Fibroblast of skin of right biceps (primary cell): ENCODE measurements at places on chromosomes 5 and 9.

- no peak for DNase-seq
Observed at GRCh38 chr5:159695741-159696294, 220.5 kb upstream of the ADRA1B start.

GRCh38 chr5:569868-570361 lies 42.2 kb upstream of the CEP72 start:
- no peak for DNase-seq

DNA sequence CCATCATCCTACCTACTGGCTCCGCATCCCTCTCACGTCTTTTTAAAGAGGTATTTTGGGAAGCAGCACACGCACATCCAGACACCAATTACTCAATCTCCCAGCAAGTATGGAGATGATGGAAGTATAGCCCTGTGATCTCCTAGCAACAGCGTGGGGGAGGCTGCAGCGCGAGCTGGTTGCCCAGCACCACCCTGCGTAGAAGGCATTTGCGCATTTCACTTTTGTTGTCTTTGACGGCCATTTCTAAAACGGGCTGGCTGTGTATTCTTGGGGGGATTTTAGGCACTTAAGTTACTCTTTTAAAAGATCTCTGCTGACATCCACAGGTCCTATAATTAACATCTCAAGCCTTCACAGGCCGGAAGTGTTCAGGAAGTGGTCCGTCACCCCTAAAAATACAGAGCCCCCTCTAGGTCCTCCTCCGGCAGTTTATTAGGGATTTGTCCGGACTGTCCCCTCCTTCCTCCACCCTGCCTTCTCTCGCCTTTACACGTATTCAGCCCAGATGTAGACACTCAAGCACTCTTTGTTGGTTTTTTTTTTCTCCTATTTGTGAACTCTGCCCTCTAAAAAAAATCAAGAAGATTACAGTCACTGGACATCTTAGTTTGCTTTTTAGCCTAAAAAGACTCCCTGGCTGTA lies 371.4 kb downstream of the NTRK2 start:
- no peak for DNase-seq

GRCh38 chr5:172736508-172737135 lies 34.4 kb downstream of the DUSP1 start:
- no peak for DNase-seq

GRCh38 chr5:57693488-57694305 lies 211.1 kb upstream of the ACTBL2 start:
- no peak for DNase-seq

GRCh38 chr9:114860187-114860586 lies 54.3 kb upstream of the TNFSF15 start:
- no peak for DNase-seq

DNA sequence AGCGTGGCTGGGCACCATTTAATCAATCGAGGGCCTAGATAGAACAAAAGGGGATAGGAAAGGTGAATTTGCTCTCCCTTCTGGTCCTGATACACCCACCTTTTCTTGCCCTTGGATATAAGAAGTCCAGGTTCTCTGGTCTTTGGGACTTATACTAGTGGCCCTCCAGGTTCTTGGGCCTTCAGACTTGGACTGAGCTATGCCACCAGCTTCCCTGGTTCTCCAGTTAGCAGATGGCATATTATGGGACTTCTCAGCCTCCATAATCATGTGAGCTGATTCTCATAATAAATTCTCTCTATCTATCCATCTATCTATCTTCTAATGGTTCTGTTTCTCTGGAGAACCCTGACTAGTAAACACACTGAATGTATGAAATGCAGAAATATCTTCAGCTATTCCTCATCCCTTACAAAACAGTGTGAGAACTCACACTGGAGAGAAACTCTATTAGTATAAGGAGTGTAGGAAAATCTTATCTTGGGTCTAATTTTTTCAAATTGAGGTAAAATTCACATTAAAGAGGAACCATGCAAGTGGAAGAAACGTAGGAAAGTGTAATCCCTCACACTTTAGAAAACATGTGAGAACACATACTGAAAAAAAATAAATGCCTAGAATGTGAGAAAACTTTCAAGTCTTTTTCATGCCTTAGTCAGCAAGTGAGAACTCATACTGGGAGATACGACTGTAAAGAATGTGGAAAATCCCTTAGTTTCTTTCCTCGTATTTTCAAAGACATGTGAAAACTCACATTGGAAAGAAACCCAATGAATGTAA lies 15.5 kb downstream of the PCDHB15 start:
- no peak for DNase-seq

DNA sequence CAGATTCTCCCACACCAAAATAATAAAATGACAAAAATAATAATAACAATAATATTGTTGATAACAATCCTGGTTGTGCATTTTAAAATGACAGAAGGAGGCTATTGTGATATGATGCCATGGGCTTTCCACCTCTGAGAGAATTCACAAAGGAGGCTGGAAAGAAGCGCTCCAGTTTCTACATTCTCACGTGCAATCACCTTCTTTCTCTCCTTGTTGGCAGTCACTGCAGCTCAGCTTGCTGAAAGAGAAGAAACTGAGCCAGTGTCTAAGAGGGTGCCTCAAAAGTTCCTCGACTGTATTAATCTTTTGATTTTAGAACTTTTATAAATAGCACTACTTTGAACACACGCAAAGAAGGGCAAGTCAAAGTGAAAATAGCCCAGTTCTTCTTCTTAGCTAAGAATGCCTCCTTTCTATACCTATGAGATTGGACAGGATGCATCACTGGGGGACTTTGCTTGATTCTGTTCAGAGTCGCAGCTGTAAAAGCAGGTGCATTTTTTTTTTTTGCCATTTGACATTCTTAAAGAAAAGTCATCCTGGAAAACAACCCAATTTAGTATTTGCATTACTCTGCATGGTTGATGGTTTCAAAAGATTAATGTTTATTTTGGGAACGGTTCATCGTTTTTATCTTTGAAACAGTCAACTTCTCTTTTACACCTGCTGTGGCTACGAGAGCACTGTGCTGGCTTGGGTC lies 12.4 kb upstream of the SUB1 start:
- no peak for DNase-seq

- DNase-seq = no peak
Observed at GRCh38 chr9:14453286-14453685, 139.3 kb upstream of the NFIB start.
